A549 treated with Mapracorat at 1 μM for 4 hours (cell line): ENCODE measurements at places on chromosomes 2 and 18. TPM values are rescaled to one million over a fixed set of nuclear protein-coding genes. Genes with fewer than 3 reads are reported as not detected.

The TSPYL6 gene
- not detected in 5 replicates for total RNA-seq

The CYP27C1 gene
- 2.4 to 4.8 TPM (median 3.8 TPM) in 5 replicates for total RNA-seq

The PLA2R1 gene
- 1.6 to 2.8 TPM (median 2.2 TPM) in 5 replicates for total RNA-seq

The KATNAL2 gene
- 1.3 to 2.4 TPM (median 1.8 TPM) in 5 replicates for total RNA-seq

The C2orf92 gene
- total RNA-seq = 0.55 to 1.2 TPM (median 0.66 TPM) in 5 replicates

The APOB gene
- not detected in 5 replicates for total RNA-seq

The SNORC gene
- 4.7 to 14.3 TPM (median 11.0 TPM) in 5 replicates for total RNA-seq

The CFAP53 gene
- 0.11 to 0.31 TPM (median 0.25 TPM) in 5 replicates for total RNA-seq

The ABCG8 gene
- not detected in 5 replicates for total RNA-seq

The FAP gene
- total RNA-seq = 0.15 TPM in 1 of 5 replicates, not detected in the others

The TEX44 gene
- not detected in 5 replicates for total RNA-seq

The TRIM54 gene
- total RNA-seq = 0.70 to 1.3 TPM (median 0.91 TPM) in 5 replicates

The CRACDL gene
- 2.5 to 3.8 TPM (median 2.8 TPM) in 5 replicates for total RNA-seq

The MC5R gene
- total RNA-seq = not detected in 5 replicates

The HTRA2 gene
- total RNA-seq = 31.4 to 42.9 TPM (median 39.7 TPM) in 5 replicates

The GCG gene
- not detected in 5 replicates for total RNA-seq

The ELOA2 gene
- total RNA-seq = not detected in 5 replicates

The TANK gene
- 25.6 to 47.5 TPM (median 34.1 TPM) in 5 replicates for total RNA-seq

The IER3IP1 gene
- 15.0 to 27.9 TPM (median 17.2 TPM) in 5 replicates for total RNA-seq

The ST3GAL5 gene
- total RNA-seq = 27.8 to 39.0 TPM (median 34.7 TPM) in 5 replicates

The CRYBA2 gene
- total RNA-seq = not detected in 5 replicates

The XDH gene
- 1.1 to 1.7 TPM (median 1.1 TPM) in 5 replicates for total RNA-seq

The SP5 gene
- 0.06 TPM in 1 of 5 replicates, not detected in the others for total RNA-seq

The BCL11A gene
- 0.02 to 0.52 TPM (median 0.05 TPM) in 5 replicates for total RNA-seq

The SKOR2 gene
- not detected in 5 replicates for total RNA-seq

The SLC5A7 gene
- total RNA-seq = not detected in 5 replicates

The IGFBP5 gene
- total RNA-seq = 0.08 to 0.25 TPM (median 0.20 TPM) in 5 replicates

The SERPINB3 gene
- 0.16 to 0.27 TPM in 2 of 5 replicates, not detected in the others for total RNA-seq

The LYPD6B gene
- not detected in 5 replicates for total RNA-seq

The SERPINB10 gene
- total RNA-seq = not detected in 5 replicates

The STPG4 gene
- total RNA-seq = not detected in 5 replicates

The CHCHD5 gene
- 57.4 to 84.9 TPM (median 61.6 TPM) in 5 replicates for total RNA-seq

The LOXHD1 gene
- total RNA-seq = not detected in 5 replicates

The CIDEA gene
- total RNA-seq = not detected in 5 replicates

The STK36 gene
- 9.1 to 12.7 TPM (median 12.4 TPM) in 5 replicates for total RNA-seq
